ENCODE measurements at places on chromosomes 1 and 21. TPM values are rescaled to one million over a fixed set of nuclear protein-coding genes. Genes with fewer than 3 reads are reported as not detected.

QSOX1 gene
- 58.6 TPM for polyA plus RNA-seq

RORC gene
- polyA plus RNA-seq = 1.3 TPM

PLEKHG5 gene
- polyA plus RNA-seq = 23.5 TPM

FCRL2 gene
- 0.18 TPM for polyA plus RNA-seq

WNT3A gene
- polyA plus RNA-seq = not detected
